ENCODE measurements at places on chromosomes 3 and 15.

- DNase-seq, result no peak
Observed at GRCh38 chr3:166444756-166445155, 607.5 kb upstream of the BCHE start.

GRCh38 chr3:39232859-39233258 is 40.5 kb upstream of the XIRP1 start:
- DNase-seq, result no peak

GRCh38 chr3:128548021-128548420 is 55.0 kb upstream of the GATA2 start:
- no peak for DNase-seq

- no peak for DNase-seq
Observed at GRCh38 chr3:22731901-22732300, 471.2 kb upstream of the UBE2E2 start.

GRCh38 chr3:62109534-62109933 is 263.8 kb downstream of the FEZF2 start:
- DNase-seq, result no peak

GRCh38 chr3:55719006-55719405 is 231.9 kb upstream of the WNT5A start:
- DNase-seq, result no peak

DNA sequence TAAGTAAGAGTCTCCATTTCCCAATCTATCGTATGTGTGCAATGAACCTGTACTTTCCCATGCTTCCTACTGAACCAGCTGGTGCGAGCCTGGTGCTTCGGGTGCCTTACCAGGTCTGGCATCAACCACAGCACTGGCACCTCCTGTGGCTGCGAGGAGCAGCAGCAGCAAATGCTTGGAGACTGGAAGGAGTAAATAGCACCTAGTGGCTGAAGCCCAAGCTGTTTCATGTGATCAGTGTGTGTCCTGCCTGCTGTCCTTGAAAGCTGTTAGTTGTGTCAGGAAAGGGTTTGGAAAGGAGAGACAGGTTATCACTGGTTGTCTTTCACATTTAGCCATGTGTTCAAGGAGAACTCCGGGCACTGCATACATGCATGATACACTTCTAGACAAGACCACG is 31.8 kb downstream of the PCOLCE2 start:
- no peak for DNase-seq

GRCh38 chr3:25863011-25863415 is 73.1 kb downstream of the OXSM start:
- DNase-seq, result no peak

Data from GM06990 (cell line).